ENCODE measurements at places on chromosomes 2 and 18.

GRCh38 chr2:67476809-67477790 lies 80.0 kb downstream of the ETAA1 start:
- no peak for DNase-seq

- DNase-seq, result no peak
These were observed 462.8 kb downstream of the MEIS1 start for GRCh38 chr2:66897691-66898150.

- no peak for DNase-seq
These were observed 177.2 kb downstream of the MYO3B start for GRCh38 chr2:170354855-170355780.

GRCh38 chr2:201344663-201345366 lies 12.3 kb downstream of the FLACC1 start:
- DNase-seq, result no peak

- DNase-seq, result no peak
These were observed 824.0 kb upstream of the FSHR start for GRCh38 chr2:49978341-49978740.

- no peak for DNase-seq
These were observed 42.5 kb downstream of the LYPD1 start for GRCh38 chr2:132627536-132627935.

DNA sequence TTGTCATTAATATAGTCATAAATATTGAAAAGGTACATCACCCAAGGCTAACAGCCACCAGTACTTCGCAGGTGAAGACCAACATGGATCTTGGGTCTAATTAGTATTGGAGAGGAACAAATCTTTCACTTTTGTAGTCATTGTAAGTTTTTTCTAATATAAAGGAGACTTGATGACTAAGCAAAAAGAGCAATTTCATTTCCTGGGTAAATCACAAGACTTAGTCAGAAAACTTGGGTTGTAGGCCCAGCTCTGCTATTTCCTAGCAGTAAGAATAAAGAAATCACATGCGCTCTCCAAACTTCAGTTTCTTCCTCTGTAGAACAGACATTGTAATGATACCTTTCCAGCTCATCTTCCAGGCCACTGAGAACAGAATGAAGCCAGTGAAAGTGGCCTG lies 40.9 kb downstream of the NRP2 start:
- no peak for DNase-seq

DNA sequence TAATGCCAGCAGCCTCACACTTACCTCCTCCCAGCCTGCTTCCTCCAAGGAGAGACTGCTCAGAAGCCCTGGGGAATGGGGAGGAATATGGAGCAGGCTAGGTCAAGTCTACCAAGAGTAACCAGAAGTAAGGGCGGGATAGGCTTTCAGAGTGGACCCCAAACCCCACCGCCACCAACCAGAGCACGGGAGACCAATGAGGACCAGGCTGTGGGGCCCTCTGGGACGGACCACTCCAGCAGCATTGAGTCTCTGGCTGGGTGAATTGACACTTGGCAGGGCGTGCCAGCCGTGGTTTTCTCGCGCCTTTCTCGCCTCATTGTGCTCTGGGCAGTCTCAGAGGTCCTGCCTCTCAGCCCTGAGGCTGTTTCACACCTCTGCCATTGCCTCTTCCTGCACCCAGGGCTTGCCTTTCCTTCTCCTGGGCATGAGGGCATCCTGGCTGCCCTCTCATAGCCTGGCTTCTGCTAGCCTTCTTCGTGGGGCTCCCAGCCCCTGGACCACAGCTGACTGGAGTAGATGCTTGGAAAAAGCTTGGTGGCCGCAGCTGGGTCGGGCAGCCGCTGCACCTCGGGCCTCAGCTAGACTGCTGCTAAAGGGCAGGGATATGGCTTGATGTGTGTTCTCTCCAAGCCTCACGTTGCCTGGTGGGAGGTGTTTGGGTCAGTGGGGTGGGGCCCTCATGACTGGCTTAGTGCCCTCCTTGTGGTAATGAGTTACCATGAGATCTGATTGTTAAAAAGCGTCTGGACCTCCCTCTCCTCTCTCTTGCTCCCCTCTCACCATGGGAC lies 40.5 kb upstream of the HS6ST1 start:
- no peak for DNase-seq

Measured in stimulated activated CD8-positive, alpha-beta memory T cell treated with anti-CD3 and anti-CD28 coated beads, Interleukin-7, amount 100 ng/mL, for 4 hours (primary cell).